ENCODE measurements at places on chromosomes 2 and 18.
A peak's percentile ranks its signal among the peaks of the same experiment; 100 is the strongest.

DNA sequence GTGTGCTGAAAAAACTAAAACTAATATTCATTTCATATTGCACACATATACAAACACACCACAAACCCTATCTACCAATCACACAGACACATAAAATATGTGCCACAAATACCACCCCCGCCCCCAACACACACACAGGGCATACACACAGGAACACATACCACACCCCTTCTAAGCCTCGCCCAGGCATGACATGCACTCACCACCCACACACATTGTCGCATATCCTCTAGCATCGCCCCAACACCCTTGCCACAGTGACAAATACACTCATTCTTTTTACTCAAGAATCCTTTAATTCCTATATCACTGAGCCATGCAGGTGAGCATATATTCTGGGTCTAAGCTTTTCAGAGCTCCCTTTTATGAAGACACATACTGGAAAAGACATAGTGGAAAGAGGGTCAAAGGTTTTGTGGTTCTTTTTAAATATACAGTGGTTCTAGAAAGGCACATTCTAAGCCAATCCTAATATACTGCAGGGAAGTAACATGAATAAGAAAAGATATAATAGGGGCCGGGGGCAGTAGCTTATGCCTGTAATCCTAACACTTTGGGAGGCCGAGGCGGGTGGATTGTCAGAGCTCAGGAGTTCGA, 24.5 kb upstream of the LCLAT1 start:
- peak; percentile 78 for DNase-seq

- peak; percentile 85 for DNase-seq
Observed at GRCh38 chr2:216013080-216013909, at the start of gene MREG. MREG (minus strand) TSS chr2:216013551; CDS start chr2:216013327, 224 bp downstream.

GRCh38 chr2:189232759-189233406, 53.3 kb upstream of the COL5A2 start:
- no peak for DNase-seq

- DNase-seq, result no peak
Observed at GRCh38 chr2:143732076-143732475, 602.9 kb downstream of the ARHGAP15 start.

GRCh38 chr2:33589444-33589843, 9.7 kb downstream of the FAM98A start:
- DNase-seq, result no peak

DNA sequence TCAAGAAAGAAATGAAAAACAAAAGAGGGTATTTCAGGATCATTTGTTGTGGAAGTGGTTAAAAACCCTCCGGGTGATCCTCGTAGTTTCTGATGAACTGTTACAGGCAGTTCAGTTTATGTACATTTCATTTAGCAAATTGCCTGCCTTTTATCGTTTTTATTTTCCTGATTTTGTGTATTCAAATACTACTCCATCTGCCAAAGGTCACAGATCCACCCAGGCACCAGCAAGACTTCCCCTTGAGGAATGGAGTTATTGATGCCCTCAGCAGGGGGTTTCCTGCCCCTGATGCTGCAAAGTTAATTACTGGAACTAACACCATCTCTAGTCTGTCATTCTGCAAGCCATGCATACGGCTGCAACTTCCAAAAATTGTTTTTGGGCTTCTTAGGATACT, 641.9 kb downstream of the SLC4A3 start:
- no peak for DNase-seq

DNA sequence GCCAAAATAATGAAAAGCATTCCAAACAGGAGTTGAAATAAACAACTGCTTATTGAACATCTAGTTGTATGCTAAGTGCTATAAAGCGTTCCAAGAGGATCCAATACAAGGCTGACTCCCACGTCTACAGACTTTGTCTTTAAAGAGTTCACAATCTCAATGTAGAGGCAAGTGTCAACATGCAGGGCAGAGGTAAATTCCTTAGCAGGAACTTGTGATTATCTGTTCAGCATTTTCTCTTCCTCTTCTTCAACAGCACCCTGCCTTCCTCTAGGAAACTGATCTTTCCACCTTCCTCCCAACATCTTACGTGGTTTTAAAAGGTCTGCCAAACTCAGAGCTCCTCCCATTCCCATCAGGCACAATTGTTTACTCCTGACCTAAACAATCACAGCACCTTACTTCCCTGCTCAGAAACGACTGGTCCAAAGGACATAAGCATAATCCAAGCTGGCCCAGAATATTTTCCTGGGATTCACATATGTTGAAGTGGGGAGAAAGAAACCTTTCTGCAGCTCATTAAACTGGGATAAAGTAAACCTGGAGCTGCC, 83.9 kb downstream of the ITSN2 start:
- DNase-seq, result no peak

DNA sequence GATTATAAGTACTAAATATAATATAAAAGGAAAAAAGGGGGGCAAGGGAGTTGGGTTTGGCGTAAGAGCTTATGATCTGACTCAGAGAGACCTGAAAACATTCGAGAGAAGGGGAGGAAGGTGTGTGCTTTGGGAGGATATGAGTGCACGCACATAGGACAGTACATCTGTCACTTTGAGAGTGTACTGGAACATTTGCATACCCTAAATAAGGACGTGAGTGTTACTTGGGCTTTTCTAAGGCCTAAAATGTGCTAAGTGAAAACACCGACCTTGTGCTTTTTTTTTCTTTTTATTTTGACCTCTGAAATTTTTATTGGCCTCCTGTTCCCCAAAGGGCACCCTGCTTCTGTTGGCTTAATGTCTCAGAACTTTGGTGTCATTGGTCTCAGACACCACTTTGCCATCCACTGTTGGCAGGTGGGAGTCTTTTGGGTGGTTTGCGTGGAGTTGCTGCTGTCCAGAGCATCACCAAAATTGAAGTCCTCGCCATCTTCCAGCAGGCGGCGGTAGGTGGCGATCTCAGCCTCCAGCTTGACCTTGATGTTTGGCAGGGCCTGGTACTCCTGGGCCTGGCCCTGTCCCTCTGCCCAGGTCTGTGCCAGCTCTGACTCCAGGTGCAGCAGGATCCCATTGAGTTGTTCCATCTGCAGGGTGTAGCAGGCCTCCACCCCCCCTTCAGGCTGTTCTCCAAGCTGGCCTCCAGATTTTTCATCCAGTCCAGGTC, 57.7 kb downstream of the CD28 start:
- DNase-seq, result no peak

- peak; percentile 78 for DNase-seq
Observed at GRCh38 chr2:136143603-136144451, 25.9 kb upstream of the CXCR4 start.

- DNase-seq, result no peak
Observed at GRCh38 chr2:42804338-42804737, 12.0 kb upstream of the HAAO start.

Data from erythroblast (primary cell).